ENCODE measurements at places on chromosomes 2 and 18.

DNA sequence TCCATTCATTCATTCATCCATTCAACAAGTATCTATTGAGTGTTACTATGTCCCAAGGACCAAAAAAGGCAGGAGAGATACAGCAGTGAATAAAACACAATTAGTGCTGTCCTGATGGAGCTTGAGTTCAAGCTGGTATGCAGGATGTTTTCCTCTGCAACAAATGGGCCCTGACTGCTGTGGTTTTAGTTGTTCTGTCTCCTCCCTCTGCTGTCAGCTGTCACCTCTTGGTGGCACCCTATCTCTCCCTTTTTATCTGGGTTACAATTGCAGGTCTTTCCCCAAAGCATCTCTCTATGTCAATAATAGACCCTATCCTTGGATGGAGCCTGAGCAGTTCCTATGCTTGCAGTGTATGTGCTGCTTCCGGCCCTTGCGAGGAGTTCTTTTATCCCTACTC, 304.8 kb downstream of the PDE11A start:
- no peak for DNase-seq

DNA sequence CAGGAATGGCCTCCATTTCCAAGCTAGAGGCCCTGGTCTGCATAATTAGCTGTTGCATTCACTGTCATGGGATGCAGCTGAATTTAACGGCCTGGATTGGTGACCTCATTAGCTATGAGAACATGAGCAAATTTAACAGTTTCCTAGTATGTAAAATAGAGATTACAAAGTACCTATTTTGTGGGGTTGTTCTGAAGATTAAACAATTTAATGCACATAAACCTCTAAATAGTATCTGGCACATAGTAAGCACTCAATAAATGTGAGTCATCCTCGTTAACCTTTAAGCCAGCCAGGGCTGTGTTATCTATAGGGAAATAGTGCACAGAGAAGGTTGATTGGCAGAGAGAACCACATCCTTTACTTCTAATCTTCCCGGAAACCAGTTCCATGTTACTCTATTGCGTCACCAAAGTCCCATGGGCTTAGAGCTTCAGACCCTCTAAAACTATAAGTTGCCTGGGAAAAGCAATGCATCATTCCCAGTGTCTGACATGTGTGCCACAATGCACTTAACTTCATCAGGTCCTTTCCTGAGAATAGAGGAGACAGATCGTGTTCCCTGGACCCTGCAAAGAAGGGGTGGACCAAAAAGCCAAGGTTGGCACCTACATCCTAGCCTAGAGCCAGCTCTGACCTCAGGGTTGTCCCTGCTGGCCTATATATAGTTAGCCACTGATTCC, 196.5 kb downstream of the LNPK start:
- DNase-seq, result no peak

DNA sequence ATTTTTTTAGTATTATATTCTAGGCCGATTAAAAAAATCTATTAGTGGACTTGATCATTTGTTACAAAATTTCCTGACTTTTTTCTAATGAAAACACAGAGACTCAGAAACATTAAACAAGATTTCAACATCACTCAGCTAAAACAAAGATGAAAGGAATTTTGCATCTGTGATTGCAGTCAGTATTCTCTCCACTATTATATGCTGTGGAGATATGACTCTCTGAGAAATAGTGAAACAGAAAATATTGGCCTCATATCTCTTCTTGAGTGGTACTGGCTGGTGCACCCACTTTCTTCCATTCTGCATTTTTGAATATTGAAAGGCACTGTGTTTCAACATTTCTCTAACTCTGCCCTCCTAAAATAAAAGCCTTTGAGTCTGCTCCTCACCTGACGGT, 914.2 kb downstream of the TSN start:
- no peak for DNase-seq

DNA sequence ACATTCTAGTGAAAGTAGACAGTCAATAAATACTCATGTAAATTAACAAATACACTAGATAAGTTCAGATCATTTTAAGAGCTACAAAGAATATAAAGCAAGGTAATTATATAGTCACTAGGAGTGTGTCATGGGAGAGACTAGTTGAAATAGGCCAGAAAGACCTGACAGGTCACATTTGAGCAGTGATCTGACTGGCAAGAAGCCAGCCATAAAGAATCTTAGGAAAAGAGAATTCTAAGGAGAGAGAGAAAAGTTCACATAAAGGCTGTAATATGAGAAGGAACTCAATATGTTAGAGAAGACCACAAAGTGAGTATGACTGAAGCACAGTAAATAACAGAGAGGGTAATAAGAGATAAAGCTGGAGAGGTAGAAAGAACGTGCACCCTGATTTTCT, 31.2 kb downstream of the VSNL1 start:
- no peak for DNase-seq

GRCh38 chr2:191415101-191415500, 169.9 kb downstream of the MYO1B start:
- no peak for DNase-seq

- DNase-seq, result peak; percentile 10
Observed at GRCh38 chr18:53698907-53699306, 525.6 kb downstream of the MBD2 start.

GRCh38 chr2:29323301-29323700, 208.1 kb downstream of the CLIP4 start:
- no peak for DNase-seq

GRCh38 chr2:36134281-36134680, 221.3 kb upstream of the CRIM1 start:
- DNase-seq, result no peak

DNA sequence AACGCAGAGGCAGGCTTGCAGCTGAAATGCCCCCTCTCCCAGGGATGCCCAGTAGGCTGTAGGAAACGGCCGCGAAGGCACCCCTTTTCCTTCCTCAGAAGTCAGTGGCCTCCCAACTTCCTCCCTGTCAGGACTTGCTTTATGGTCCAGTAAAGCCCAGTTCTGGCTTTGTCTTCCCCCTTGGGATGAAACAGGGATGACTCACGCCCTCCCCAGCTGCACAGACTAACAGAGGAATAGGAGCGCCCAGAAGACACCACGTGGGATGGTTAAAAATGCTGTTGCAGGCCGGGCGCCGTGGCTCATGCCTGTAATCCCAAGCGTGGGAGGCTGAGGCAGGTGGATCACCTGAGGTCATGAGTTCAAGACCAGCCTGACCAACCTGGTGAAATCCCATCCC, 6.9 kb downstream of the CREG2 start:
- no peak for DNase-seq

- no peak for DNase-seq
Observed at GRCh38 chr2:127220102-127220767, at the start of gene CYP27C1. CYP27C1 (minus strand) TSS chr2:127220299; CDS start chr2:127220270, 29 bp downstream.

GRCh38 chr18:46754188-46754587, 2.7 kb downstream of the ST8SIA5 start:
- no peak for DNase-seq

- DNase-seq, result peak; percentile 90
Observed at GRCh38 chr2:218959141-218959731, at the start of gene CDK5R2. CDK5R2 (plus strand) TSS chr2:218959666; CDS start chr2:218959821, 155 bp downstream.

GRCh38 chr2:205218056-205218455, 464.2 kb upstream of the NRP2 start:
- no peak for DNase-seq

- DNase-seq, result no peak
Observed at GRCh38 chr2:85468096-85468703, 49.7 kb downstream of the SH2D6 start.

GRCh38 chr2:83388804-83389203, 1070.3 kb downstream of the SUCLG1 start:
- DNase-seq, result no peak

DNA sequence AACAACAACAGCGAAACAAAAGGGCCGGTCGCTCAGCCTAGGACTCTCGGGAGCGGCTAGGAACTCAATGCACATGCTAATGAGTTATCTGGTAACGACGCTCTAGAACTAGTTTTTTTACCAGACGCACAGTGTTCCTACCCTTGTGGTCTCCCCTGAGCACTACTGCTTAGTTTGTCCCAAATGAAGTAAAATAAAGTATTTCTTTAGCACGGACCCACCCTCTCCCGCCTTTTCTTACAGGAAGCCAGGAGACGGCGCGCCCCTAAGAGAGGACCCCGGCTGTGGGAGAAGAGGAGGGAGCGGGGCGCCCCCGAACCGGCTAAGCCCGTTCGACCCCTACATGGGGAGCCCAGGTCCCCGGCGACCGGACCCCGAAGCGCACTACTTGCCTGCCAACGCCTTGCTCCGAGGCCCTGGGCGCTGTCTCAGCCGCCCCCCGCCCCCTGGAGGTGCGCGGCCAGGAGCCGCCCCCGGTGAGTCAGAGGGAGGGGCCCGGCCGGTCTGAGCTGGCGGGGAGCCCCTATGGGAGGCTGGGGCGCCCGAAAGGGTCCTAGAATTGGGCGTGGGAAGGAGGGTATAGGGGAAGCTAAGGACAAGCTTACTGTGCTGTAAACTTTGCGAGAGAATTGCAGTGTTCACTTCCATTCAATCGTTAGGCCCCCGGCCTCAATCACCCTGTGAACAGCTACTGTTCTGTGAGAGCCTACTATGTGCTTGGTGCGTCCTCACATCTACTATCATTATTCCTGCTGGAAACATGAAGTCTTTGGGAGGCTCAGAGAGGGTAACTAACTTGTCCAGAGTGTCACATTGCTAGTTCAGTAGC, 3.6 kb upstream of the CAPG start:
- DNase-seq, result no peak

- no peak for DNase-seq
Observed at GRCh38 chr2:63784461-63784860, 57.2 kb upstream of the UGP2 start.

DNA sequence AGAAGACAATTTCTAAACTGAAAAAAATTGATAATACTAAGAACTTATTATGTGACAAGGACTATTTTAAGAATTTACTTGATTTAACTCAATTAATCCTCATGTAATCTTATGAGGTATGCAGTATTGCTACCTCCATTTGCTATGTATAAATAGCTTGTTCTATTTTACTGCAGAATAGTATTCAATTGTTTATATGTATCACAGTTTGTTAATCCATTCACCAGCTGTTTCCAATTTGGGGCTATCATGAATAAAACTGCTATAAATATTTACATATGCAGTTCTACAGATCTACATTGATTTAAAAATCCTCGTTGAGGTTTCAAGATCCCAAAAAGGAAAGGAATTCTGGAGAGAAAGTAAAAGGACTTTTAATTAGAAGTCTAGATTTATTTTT, 54.8 kb upstream of the DOCK10 start:
- DNase-seq, result no peak

GRCh38 chr2:238461491-238461890, 34.8 kb downstream of the ASB1 start:
- DNase-seq, result no peak

- no peak for DNase-seq
Observed at GRCh38 chr18:57696271-57696670, 74.6 kb upstream of the NARS1 start.

GRCh38 chr18:48851599-48851960, 99.2 kb downstream of the SMAD7 start:
- no peak for DNase-seq

DNA sequence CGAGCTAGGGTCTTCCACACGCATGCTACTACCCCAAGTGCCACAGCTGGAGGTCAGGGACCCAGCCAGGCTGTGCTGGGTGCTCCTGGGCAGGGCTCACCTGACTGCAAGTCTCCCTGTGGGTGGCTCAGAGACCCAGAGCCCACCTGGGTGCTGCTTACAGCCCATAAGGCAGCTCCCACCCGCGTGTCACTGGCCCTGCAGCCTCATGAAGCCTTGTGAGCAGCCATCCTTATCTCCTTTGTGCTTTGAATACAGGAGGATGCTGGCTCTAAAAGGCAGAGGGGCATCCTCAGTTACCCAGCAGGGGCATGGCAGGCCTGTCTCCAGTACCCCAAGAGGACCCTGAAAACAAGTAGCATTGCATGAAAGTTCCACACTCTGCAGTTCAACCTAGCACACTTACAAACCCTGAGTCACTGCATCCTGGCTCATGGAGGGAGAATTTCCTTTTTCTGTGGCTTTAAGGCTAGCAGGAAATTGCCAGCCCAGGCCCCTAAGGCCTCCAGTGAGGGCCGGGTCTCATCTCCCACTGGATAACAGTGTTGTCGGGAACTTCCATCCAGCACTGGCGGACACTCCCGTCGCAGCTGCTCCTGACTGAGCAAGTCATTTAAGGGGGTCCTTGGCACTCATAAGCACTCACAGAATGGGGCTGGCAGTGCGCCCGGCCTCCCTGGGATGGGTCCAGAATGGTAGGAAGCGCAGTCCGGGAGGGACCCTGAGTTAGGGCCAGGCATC, 137.1 kb downstream of the RPIA start:
- DNase-seq, result no peak

DNA sequence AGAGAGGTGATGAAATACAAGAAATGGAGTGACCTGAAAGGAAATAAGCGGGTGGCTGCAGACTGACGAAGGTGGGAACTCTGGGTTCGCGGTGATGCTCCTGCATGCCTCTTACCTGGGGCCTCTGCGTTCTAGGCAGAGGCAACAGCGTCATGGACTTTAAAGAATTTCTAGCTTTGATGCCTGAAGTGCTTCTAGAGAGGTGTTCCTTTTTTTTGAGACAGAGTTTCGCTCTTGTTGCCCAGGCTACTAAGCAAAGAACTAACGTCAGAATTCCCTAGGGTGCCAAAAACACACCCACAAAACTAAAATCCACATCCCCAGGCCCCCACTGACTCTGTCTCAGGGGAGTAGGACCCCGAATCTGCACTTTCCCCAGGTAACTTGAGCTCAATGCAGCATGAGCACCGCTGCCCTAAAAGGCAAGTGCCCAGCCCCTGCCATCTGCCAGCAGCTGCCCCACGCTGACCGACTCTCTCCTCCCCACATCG, 110.5 kb upstream of the ID2 start:
- no peak for DNase-seq

- DNase-seq, result no peak
Observed at GRCh38 chr2:122363885-122364284, 608.4 kb downstream of the TSN start.

GRCh38 chr2:200479692-200480265, 30.1 kb downstream of the KCTD18 start:
- DNase-seq, result peak; percentile 30

DNA sequence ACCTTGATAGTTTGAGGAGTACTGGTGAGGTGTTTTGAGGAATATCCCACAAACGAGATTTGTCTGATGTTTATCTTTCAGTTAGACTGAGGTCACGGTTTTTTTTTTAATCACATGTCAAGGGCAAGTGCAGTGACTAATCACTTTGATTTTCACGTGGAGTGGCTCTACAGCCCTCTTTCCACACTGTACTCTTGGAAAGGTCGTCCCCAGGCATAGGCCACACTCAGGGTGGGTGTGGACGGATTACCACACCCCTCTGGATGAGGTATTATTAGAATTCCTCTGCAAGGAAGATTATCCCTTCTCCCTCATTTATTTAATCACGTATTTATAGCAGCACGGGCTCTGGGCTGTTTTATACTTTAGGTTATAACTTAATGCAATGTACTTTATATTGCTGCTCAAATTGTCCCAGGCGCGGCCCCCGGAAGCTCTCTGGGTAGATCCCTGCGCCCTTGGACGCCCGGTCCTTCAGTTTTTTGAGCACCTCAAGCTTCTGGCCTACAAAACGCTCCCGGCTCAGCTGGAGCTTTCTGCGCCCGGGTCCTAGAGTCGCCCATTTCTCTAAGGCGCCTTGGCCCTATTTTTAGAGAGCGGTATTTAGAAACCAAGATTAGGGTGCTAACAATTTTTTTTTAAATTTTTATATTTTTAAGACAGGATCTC, 515 bp upstream of the PLEKHB2 start:
- peak; percentile 71 for DNase-seq

GRCh38 chr18:3451183-3451988, 1.4 kb downstream of the TGIF1 start:
- DNase-seq, result peak; percentile 84

- DNase-seq, result no peak
Observed at GRCh38 chr18:80252136-80252535, 4.8 kb upstream of the PARD6G start.

All from activated CD4-positive, alpha-beta T cell treated with anti-CD3 and anti-CD28 coated beads, Interleukin-10, Interleukin-2, amounts not matched to agents 100 ng/mL and 50 ng/mL, durations not matched to agents 16 hours and 8 hours (primary cell).